ENCODE measurements at places on chromosomes 3 and 15. TPM values are rescaled to one million over a fixed set of nuclear protein-coding genes. Genes with fewer than 3 reads are reported as not detected.

PRKCI gene
- polyA plus RNA-seq = 30.1 TPM

ALDH1A2 gene
- 13.7 TPM for polyA plus RNA-seq

DLL4 gene
- 12.3 TPM for polyA plus RNA-seq

RAB43 gene
- polyA plus RNA-seq = 7.7 TPM

NANOGP8 gene
- polyA plus RNA-seq = 0.30 TPM

PLA2G4D gene
- 0.06 TPM for polyA plus RNA-seq

ALDH1L1 gene
- 40.4 TPM for polyA plus RNA-seq

FAM227B gene
- polyA plus RNA-seq = 8.4 TPM

GOLGA8O gene
- 0.13 TPM for polyA plus RNA-seq

POLQ gene
- 4.0 TPM for polyA plus RNA-seq

HGD gene
- 28.7 TPM for polyA plus RNA-seq

ILDR1 gene
- 3.2 TPM for polyA plus RNA-seq

GOLGA6B gene
- 0.07 TPM for polyA plus RNA-seq

UROC1 gene
- polyA plus RNA-seq = 0.06 TPM

SPATA12 gene
- not detected for polyA plus RNA-seq

FGF12 gene
- polyA plus RNA-seq = 2.1 TPM

APBA2 gene
- polyA plus RNA-seq = 3.5 TPM

IGDCC3 gene
- polyA plus RNA-seq = 1.6 TPM

CCDC39 gene
- not detected for polyA plus RNA-seq

GPR87 gene
- not detected for polyA plus RNA-seq

MUC20 gene
- polyA plus RNA-seq = 34.5 TPM

EPHB3 gene
- polyA plus RNA-seq = 9.3 TPM

TRH gene
- polyA plus RNA-seq = 0.16 TPM

LSMEM2 gene
- 0.25 TPM for polyA plus RNA-seq

GJD2 gene
- 0.09 TPM for polyA plus RNA-seq

AMIGO3 gene
- 1.3 TPM for polyA plus RNA-seq

PLSCR2 gene
- 0.79 TPM for polyA plus RNA-seq

SPTBN5 gene
- polyA plus RNA-seq = 1.7 TPM

CASR gene
- polyA plus RNA-seq = 1.9 TPM

CD86 gene
- polyA plus RNA-seq = 3.3 TPM

IRAK2 gene
- polyA plus RNA-seq = 2.2 TPM

SKOR1 gene
- polyA plus RNA-seq = 0.28 TPM

SPG11 gene
- 61.1 TPM for polyA plus RNA-seq

CLRN1 gene
- 8.7 TPM for polyA plus RNA-seq

MYEF2 gene
- 28.8 TPM for polyA plus RNA-seq

MYH15 gene
- 1.0 TPM for polyA plus RNA-seq

TYRO3 gene
- polyA plus RNA-seq = 36.6 TPM

TM4SF18 gene
- polyA plus RNA-seq = 6.6 TPM

All from large intestine (tissue), 12 donors.